ENCODE measurements at places on chromosomes 13 and 19. TPM values are rescaled to one million over a fixed set of nuclear protein-coding genes. Genes with fewer than 3 reads are reported as not detected.

- H3K4me3 ChIP-seq, result no peak overlapping the region
- no peak for DNase-seq
- no peak overlapping the region for H3K27ac ChIP-seq
- peaks cover 20% of the 10 kb centered on the region for H3K4me1 ChIP-seq
- H3K36me3 ChIP-seq, result peaks cover 19% of the 10 kb centered on the region
These were observed 52.9 kb downstream of the PARP4 start for GRCh38 chr13:24459726-24460125.

DNA sequence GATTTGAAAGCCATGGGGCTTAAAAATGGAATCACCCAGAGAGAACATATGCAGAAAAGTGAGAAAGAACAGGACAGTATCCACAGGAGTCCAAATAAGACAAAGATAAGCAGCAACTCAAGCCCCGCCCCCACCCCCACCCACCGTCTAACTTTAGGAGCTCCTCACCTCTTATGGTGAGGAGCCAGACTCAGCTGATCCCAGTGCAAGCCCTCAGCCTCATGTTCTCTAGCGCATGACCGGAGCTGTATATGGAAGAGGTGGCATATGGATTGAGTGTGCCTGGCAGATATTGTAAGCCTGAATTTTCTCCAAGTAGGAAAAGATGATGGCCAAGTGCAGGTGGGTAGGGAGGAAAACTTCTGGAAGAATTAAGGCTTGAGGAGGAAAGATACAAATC is 36.4 kb upstream of the DCT start:
- peaks cover 1% of the 10 kb centered on the region for H3K27me3 ChIP-seq
- no peak for DNase-seq
- no peak overlapping the region for H3K27ac ChIP-seq
- no peaks in the 10 kb centered on the region for H3K36me3 ChIP-seq

Gene LMTK3
- 3.4 TPM for total RNA-seq

GRCh38 chr19:4896372-4896771 is 6.3 kb downstream of the ARRDC5 start:
- no peaks in the 10 kb centered on the region for H3K36me3 ChIP-seq
- H3K4me3 ChIP-seq, result no peak overlapping the region
- DNase-seq, result no peak

- DNase-seq, result no peak
- no peaks in the 10 kb centered on the region for H3K36me3 ChIP-seq
- H3K4me3 ChIP-seq, result peak overlapping the region; percentile 60
- H3K27ac ChIP-seq, result peak overlapping the region; percentile 88
These were observed 13.8 kb upstream of the ASF1B start for GRCh38 chr19:14150041-14150769.

DNA sequence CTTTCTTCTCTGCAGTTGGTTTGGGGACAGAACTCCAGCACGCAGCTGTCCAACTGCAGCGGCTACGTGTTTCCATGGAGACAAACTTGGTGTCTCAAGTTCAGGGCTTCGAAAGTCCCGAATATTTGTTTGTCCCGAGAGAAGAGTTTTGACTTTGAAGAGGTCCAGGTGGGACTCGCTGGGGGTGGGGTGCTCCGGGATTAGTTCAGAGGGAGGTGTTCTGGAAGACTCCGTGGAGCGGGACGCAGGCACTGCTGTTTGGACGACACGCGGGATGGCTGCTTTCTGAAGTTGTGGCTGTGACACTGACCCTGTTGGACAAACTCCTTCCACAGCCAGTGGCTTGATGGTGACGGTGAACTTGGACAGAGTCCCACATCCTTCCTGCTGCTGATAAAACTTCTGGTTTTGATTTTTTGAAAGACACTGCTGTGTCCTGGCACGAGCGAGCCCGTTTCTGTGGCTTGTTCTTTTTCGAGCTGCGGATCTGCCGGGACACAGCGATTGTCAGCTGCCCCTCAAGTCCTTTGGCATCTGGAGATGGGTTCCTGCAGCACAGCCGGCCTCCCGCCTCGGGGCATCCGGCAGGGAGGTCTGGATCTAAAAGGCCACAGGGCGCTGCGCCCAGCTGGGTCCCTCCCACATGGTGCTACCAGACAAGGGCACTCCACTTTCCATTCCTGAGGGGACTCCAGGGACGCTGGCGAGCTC is 15.9 kb upstream of the RANBP3 start:
- H3K27me3 ChIP-seq, result no peaks in the 10 kb centered on the region
- no peak overlapping the region for H3K27ac ChIP-seq
- DNase-seq, result no peak
- peaks cover 1% of the 10 kb centered on the region for H3K36me3 ChIP-seq
- peaks cover 2% of the 10 kb centered on the region for H3K4me1 ChIP-seq
- H3K4me3 ChIP-seq, result no peak overlapping the region

DNA sequence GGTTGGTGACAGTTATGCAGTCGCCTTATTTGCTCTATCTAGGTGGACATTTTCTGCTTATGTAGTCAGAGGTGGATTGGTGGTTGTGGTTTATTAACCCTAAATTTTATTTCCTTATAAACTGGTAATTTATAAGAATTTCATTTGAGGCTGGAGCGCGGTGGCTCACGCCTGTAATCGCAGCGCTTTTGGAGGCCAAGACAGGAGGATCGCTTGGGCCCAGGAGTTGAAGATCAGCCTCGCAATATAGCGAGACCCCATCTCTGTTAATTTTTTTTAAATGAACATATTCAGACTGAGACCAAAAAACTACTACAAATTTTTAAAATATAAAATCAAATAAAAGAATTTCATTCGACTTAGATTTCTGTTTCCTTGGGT is 810 bp downstream of the ZNF627 start:
- peak overlapping the region; percentile 88 for H3K4me3 ChIP-seq
- DNase-seq, result no peak
- no peaks in the 10 kb centered on the region for H3K27me3 ChIP-seq
- H3K4me1 ChIP-seq, result peaks cover 30% of the 10 kb centered on the region

Gene PRX
- total RNA-seq, result 1.2 TPM

Gene GNG7
- total RNA-seq, result 0.27 TPM

DNA sequence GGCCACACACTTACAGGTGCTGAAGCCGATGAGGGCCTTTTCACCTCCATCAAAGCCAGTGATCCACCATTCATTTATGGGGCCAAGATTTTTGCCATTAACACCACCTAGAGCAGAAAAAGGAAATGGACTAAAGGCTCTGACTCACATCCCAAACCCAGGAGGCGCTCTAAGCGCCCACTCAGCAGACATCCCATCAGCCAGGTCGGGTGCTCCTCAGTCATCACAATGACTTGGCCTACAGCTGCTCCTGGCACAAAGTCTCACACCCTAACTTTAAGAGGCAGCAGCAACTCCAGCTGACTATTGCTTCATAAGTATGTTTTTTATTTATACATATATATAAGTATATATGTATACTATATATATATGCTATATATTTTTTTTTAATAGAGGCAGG is 36.1 kb upstream of the EIF3G start:
- H3K27me3 ChIP-seq, result no peaks in the 10 kb centered on the region
- no peak for DNase-seq
- H3K4me1 ChIP-seq, result no peaks in the 10 kb centered on the region
- H3K4me3 ChIP-seq, result no peak overlapping the region

GRCh38 chr19:7230826-7231225 is 63.4 kb downstream of the INSR start:
- H3K4me3 ChIP-seq, result no peak overlapping the region
- no peak for DNase-seq
- H3K4me1 ChIP-seq, result peaks cover 2% of the 10 kb centered on the region

- no peak overlapping the region for H3K27ac ChIP-seq
- peaks cover 47% of the 10 kb centered on the region for H3K4me1 ChIP-seq
- no peak overlapping the region for H3K4me3 ChIP-seq
These were observed 4.3 kb downstream of the PHF11 start for GRCh38 chr13:49499889-49500660.

Gene TSSK6
- total RNA-seq, result 3.4 TPM

- no peaks in the 10 kb centered on the region for H3K36me3 ChIP-seq
- no peaks in the 10 kb centered on the region for H3K27me3 ChIP-seq
- DNase-seq, result no peak
- H3K4me1 ChIP-seq, result peaks cover under 1% of the 10 kb centered on the region
- no peak overlapping the region for H3K4me3 ChIP-seq
These were observed 15.7 kb downstream of the STK11 start for GRCh38 chr19:1220976-1221903.

Gene SHISA2
- 0.13 TPM for total RNA-seq

DNA sequence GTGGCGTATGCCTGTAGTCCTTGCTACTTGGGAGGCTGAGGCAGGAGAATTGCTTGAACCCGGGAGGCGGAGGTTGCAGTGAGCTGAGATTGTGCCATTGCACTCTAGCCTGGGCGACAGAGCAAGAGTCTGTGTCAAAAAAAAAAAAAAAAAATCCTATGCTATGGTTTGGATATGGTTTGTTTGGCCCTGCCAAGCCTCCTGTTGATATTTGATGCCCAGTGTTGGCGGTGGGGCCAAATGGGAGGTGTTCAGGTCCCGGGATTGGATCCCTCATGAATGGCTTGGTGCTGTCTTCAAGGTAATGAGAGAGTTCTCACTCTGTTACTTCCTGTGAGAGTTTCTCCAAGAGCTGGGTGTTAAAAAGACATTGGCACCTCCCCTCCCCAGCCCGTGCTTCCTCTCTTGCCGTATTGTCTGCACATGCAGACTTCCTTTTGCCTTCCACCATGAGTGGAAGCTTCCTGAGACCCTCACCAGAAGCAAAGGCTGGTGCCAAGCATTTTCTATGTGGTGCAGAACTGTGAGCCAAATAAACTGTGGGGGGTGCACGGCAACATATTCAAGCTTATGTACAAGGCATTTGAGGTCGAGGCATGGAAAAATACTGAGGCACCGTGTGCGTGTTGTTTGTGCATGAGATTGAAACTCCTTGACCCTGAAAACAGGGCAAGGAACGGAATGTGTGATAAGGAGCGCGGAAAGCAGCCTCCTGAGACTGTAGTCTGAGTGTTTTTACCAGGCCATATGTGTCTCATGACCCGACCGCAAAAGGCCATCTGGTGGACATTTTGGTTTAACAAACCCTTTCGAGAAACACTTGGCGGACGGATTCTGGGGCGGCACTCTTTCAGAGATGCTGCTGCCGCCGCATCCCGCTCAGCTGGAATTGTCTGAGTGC is 7.3 kb downstream of the SIGLEC9 start:
- peaks cover 57% of the 10 kb centered on the region for H3K4me1 ChIP-seq
- peak; percentile 60 for DNase-seq
- H3K27me3 ChIP-seq, result no peaks in the 10 kb centered on the region
- H3K36me3 ChIP-seq, result peaks cover 5% of the 10 kb centered on the region
- H3K4me3 ChIP-seq, result peak overlapping the region; percentile 49

- H3K4me3 ChIP-seq, result no peak overlapping the region
- H3K4me1 ChIP-seq, result peaks cover 20% of the 10 kb centered on the region
- H3K36me3 ChIP-seq, result no peaks in the 10 kb centered on the region
These were observed 434.0 kb downstream of the FOXO1 start for GRCh38 chr13:40232311-40233040.

DNA sequence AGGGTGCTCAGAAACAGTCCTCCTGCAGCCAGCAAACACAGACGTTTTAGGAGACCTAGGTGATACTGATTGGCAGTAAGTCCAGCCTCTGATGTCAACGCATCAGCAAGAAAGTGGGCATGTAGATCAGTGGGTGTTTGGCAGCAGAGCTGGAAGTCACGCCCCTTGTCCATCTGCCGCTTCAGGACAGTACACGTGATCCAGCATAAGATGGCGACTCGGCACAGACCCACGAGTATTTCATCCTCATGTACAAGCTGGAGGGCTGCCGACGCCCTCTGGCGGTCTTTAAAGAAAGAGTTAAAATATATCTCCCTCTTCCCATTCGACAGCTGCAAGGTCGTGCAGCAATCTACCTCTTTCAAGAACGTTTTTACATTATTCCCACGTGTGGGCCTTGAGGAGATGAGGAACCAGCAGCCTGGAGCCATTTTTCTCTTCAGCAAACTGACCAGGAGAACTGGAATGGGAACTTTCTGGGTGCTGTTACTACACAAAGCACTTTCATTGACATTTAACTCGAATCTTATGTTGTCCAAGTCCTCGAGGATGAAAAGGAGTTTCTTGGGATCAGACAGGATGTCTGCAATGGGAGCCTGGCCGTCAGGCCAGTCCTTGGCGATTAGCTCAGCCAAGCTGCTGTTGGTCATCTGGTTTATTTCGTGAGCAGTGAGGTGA is 22.3 kb downstream of the NLRP11 start:
- DNase-seq, result peak; percentile 78
- H3K4me1 ChIP-seq, result peaks cover 2% of the 10 kb centered on the region
- H3K27ac ChIP-seq, result no peak overlapping the region
- peaks cover 13% of the 10 kb centered on the region for H3K27me3 ChIP-seq

- H3K4me3 ChIP-seq, result no peak overlapping the region
- H3K27ac ChIP-seq, result no peak overlapping the region
- H3K36me3 ChIP-seq, result no peaks in the 10 kb centered on the region
- no peak for DNase-seq
- H3K27me3 ChIP-seq, result no peaks in the 10 kb centered on the region
These were observed 491.3 kb downstream of the DIAPH3 start for GRCh38 chr13:59672445-59672844.

Gene MEGF8
- 8.0 TPM for total RNA-seq

DNA sequence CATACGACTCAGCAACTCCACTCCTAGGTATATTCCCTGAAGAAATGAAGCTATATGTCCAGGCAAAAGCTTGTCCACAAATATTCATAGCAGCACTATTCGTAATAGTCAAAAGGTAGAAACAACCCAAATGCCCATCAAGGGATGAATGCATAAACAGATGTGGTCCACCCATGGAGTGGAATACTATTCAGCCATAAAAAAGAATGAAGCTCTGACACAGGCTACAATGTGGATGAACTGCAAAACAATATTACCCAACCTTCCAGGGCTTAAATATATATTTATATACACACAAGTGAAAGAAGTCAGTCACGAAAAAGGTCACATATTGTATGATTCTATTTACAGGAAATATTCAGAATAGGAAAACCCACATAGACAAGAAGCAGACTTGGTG is 19.7 kb downstream of the RFX2 start:
- no peak overlapping the region for H3K4me3 ChIP-seq
- no peak for DNase-seq
- no peaks in the 10 kb centered on the region for H3K27me3 ChIP-seq
- no peaks in the 10 kb centered on the region for H3K36me3 ChIP-seq
- no peak overlapping the region for H3K27ac ChIP-seq
- peaks cover 21% of the 10 kb centered on the region for H3K4me1 ChIP-seq

DNA sequence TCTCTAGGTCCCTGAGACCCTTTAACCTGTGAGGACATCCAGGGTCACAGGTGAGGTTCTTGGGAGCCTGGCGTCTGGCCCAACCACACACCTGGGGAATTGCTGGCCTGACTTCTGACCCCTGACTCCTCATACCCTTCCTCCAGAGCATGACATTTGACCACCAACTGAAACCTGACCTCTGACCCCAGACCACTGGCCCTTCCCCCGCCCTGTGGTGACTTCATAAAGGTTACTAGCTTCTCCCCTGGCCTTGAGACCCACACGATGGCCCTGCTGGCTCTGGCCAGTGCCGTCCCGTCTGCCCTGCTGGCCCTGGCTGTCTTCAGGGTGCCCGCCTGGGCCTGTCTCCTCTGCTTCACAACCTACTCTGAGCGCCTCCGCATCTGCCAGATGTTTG is at the start of gene SPACA6:
TSS of gene SPACA6 (plus strand) at position 71 of the 400 bp plus-strand sequence. CDS start at position 268, 197 bp downstream.
- no peak within 1 kb of the TSS for H3K4me3 ChIP-seq
- no peak within 1 kb of the TSS for H3K27ac ChIP-seq
- peaks cover 5% of the 10 kb centered on the region for H3K27me3 ChIP-seq
- no peaks in the 10 kb centered on the region for H3K36me3 ChIP-seq
- no peak for DNase-seq
- peaks cover 15% of the 10 kb centered on the region for H3K4me1 ChIP-seq
